ENCODE measurements at places on chromosomes 5 and 9. TPM values are rescaled to one million over a fixed set of nuclear protein-coding genes. Genes with fewer than 3 reads are reported as not detected.

ZDHHC11 gene
- 18.3 TPM for total RNA-seq

KLHL9 gene
- 12.0 TPM for total RNA-seq

CCDC69 gene
- total RNA-seq: 68.9 TPM

EQTN gene
- total RNA-seq: not detected

PKD2L2 gene
- total RNA-seq: not detected

SNCAIP gene
- total RNA-seq: not detected

EDIL3 gene
- not detected for total RNA-seq

DIRAS2 gene
- not detected for total RNA-seq

ADAMTSL1 gene
- not detected for total RNA-seq

SPATA31A3 gene
- not detected for total RNA-seq

HSPB3 gene
- not detected for total RNA-seq

TMC1 gene
- not detected for total RNA-seq

FUT7 gene
- 1.8 TPM for total RNA-seq

FAM78A gene
- 62.4 TPM for total RNA-seq

GMCL2 gene
- total RNA-seq: not detected

GPR21 gene
- total RNA-seq: 0.89 TPM

PPP3R2 gene
- not detected for total RNA-seq

TXNDC8 gene
- not detected for total RNA-seq

N4BP3 gene
- total RNA-seq: 3.8 TPM

HAVCR1 gene
- total RNA-seq: 1.7 TPM

Measured in CD4-positive, alpha-beta T cell (primary cell).